NCI-H524 treated with DMSO at 0.1 percent for 48 hours (cell line): ENCODE measurements at places on chromosomes 13 and 19.

GRCh38 chr19:38287604-38288003, 16.4 kb upstream of the C19orf33 start:
- no peak for DNase-seq

GRCh38 chr19:15479391-15480345, at the start of gene PGLYRP2:
Gene PGLYRP2 (minus strand): TSS chr19:15479501. CDS start chr19:15479371, 130 bp downstream.
- no peak for DNase-seq

DNA sequence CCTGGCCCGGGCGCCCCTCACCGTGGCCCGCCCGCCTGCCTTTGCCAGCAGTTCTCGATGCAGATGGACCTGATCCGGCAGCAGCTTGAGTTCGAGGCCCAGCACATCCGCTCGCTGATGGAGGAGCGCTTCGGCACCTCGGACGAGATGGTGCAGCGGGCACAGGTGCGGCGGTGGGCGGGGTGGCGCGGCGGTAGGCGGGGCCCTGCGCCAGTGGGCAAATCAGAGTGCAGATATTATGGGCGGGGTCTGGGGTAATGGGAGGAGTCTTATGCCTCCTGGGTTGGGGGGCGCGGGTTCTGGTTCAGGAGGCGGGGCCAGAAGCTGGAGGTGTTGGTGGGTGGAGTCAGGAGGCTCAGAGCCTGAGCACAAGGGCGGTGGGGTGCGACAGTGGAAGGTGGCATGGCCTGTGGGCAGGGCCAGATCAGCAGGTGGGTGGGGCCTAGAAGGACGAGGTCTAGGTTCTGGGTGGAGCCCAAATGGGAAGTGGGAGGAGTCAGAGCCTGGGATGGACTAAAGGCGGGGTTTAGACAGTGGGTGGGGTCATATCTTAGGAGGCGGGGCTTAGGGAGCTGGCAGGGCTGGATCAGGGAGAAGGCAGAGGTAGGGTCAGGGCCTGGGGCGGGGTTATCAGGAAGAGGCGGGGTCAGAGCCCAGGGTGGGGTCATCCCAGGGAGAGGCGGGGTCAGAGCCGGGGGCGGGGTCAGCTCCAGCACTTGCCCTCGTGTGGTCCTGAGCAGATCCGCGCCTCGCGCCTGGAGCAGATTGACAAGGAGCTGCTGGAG, 5.6 kb downstream of the APC2 start:
- no peak for DNase-seq

DNA sequence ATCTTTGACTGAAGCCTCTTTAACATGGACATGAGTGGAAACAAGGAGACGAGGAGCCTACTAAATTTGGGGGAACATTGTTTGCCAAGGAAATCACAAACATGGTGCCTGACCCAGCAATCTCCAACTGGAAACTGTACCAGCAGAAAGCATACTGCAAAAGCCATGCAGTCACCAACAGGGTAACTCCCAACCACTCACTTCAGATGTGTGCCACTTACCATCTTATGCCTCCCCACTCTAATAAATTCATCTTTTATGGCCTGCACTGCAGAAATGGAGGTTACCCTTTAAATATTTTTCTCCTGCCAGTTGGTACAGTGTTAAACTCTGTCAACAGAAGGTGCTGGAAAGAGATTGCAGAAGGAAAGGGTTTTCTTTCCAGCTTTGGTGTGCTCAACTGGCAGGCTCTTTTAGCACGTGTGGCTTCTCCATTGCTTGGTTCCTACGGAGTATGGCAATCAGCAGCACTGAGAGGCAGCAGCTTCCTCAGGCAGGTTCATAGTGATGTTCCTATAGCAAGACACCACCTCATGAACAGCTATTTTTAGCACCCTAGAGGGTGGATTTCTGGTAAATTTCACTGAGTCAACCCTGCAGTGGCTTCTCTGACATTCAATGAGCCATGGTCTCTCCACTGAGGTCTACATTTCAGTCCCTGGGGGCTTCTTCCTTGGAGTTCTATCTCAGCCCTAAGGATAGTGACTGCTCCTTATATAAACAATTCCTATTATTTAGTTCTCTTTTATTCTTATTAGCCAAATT, 21.4 kb downstream of the MIR17HG start:
- no peak for DNase-seq

DNA sequence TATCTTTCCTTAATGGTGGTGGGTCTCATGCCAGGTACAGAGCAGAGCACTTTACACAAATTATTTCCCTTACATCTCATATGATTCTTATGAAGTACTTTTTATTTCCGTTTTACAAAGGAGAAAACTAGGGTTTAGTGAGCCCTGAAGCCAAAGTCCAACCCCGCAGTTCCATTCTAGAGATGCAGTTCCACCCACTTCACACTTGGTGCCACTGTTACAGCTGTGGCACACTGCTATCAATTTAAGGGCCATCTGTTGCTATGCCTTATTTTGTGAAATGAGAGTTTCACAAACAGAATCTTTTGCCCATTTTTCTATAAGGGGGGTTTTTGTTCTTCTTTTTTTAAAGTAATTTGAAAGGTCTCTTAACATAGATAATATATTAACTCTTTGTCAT, 12.9 kb downstream of the MIPEP start:
- no peak for DNase-seq

- DNase-seq = no peak
Measured at GRCh38 chr19:39444598-39445195, 685 bp upstream of the SUPT5H start.

GRCh38 chr13:30487075-30487470, 21.3 kb upstream of the HMGB1 start:
- no peak for DNase-seq

DNA sequence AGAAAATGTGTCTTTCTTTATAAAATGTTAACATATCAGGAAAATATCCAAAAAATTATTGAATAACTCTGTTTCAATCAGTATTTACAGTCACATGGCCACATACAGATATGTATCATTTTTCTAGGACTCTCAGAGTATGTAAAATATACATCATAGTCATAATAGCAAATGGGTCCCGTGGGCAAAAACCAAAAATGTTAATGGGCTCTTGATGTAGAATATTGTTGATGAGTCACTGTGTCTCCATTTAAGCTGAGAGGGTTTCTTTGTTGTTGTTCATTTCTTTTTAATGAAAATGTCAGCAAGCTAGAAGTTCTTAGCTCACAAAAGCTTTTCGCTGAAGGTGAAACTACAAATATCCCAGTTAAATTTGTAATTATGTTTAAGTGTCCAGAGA, 1713.1 kb upstream of the PCDH20 start:
- no peak for DNase-seq

DNA sequence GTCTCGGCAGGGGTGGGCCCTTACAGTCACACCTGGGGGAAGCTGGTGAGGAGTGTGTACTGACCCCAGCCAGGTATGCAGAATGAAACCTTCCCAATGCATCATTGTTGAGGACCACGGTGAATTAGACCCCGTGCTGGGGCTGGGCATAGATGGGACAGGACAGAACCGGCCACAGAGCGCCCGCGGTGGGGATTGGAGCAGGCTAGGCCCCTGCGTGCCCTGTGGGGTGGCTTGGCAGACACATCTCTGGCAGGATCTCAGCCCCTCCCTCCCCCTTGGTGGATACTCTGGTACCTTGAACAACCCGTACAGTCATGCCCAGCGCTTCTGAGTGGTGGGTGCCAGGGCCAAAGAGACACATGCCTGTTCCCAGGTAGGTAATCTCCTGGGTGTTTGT, 200.6 kb downstream of the TEX29 start:
- no peak for DNase-seq

DNA sequence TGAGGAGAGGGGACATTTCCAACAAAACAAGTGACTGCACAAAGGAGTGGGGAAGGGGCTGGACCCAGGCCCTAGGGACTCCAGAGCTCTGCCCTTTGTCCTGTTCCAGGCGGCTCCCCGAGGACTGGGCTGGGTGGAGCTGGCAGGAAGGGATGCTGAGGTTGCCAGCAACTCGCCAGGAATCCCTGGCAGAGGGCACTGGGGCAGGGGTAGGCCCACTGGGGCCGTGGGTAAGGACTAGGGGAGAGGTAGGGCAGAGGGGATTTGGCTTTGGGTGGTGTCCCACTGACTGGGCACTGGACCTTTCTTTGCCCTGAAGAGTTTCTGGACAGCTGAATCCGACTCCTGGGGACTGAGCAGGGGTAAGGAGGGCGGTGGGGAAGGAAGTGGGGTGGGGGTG, 7.9 kb downstream of the LIPE start:
- no peak for DNase-seq

DNA sequence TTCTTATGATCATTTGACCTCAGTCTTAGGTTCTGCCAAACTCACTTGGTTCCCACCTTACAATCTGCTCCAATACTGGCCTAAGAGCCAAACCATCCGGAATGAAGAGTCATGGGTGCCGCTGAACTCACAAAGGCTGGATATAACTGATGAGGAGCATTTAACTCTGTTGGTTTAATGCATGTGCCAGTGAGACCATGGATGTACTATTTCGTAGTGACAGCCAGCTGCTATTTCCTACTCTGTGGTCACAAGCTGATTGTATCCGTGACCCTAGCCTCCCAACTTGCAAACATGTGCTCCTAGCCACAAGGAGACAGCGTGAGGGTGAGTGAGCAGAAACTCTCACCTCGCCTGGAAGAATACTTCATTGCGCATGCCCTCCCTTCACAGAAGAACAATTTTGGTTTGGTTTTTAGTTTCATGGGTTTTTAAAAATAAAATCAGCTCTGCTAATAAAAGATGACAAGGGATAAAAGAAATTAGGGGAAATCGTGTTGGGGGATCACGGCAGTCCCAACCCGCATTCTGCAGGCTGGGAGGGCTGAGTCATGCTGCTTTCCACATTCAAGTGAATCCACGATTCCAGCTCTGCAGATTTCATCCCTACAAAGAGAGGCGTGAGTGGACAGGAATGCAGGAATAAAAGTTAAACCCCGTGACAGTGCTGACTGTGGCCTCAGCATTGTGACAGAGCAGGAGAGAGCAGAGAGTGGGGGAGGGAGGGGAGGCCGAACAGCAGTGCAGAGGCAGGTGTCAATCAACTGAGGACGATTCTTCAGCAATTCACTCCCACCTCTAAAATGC, 66.8 kb upstream of the RAP2A start:
- no peak for DNase-seq

DNA sequence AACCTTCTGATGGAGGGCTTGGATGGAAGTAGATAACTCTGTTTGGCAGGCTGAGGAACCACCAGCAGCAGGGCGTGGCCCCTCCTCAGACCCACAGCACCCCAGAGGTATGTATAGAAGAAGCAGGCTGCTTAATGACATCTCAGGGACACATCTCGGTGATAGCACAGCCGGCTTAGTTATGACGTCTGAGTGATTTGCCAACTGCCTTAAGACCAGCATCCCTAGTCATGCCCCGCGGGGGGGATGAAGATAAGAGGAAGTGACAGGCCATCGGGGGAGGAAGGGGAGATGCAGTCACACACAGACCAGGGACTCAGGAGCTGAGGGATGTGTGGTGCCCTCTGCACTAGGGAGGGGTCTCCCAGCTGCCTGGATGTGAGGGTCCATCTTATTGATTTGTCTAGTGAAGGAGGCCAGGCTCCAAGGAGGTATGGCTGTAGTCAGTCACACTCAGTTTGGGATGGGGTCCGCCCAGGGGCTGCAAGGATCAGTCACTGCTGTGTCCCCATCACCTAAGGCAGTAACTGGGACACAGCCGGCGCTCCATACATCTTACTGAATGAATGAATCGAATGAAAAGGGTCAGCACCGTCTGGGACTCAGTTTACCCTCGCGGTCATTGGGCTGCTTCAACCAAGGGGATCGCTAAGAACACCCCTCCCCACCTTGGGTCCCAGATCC, 19.2 kb upstream of the ERCC1 start:
- no peak for DNase-seq

GRCh38 chr13:74048756-74049155, 85.4 kb downstream of the KLF12 start:
- no peak for DNase-seq

- no peak for DNase-seq
Measured at GRCh38 chr13:60990032-60990733, 425.5 kb downstream of the PCDH20 start.

DNA sequence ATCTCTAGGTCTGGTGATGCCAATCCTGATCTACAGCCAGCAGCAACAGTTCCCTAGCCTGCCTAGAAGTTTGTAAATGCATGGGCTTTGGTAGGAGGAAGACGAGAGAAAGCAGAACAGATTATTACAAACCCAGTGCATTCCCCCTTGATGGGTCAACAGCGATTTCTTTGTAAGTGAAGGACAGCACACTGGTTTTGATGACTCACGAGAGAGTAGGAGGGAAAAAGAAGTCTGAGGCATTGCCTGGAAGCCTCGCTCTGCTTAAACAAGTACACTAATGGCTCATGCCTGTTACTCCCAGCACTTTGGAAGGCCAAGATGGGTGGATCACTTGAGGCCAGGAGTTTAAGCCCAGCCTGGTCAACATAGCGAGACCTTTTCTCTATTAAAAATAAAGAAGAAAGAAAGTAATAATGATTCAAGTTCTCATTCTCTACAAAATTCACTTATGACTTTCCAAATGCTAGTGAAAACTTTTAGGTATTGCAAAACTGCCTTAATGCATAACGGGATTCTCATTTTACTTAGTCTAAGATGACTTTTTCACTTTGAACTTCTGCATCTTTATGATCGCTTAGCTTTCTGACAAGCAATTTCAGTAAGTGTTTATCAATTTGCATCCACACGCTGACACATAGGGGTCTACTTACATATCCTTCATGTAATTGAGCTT, 47.7 kb upstream of the USPL1 start:
- DNase-seq = no peak

DNA sequence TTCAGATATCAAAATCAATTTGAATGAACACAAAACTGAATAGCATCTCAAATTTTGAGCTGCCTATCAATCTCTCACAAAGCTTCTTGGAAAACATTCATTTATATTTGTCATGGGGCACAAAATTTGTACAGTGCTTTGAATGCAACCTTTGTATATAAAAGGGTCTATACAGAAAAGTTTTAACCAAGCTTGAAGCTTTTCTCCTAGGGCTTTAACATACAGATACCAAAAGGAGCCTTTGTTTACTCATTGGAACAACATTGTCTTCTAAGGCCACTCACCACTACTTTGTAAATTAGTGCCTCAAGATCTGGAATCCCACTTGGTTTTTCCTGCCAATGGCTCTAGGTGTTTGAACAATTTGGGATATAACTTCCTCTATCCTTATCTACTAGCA, 21.2 kb downstream of the LNX2 start:
- DNase-seq = no peak

GRCh38 chr19:46691104-46691503, 25.8 kb downstream of the PRKD2 start:
- DNase-seq = no peak

- DNase-seq = no peak
Measured at GRCh38 chr13:98707281-98707999, 45.0 kb downstream of the SLC15A1 start.

GRCh38 chr19:55005684-55006488, 32.2 kb downstream of the GP6 start:
- DNase-seq = peak; percentile 49

DNA sequence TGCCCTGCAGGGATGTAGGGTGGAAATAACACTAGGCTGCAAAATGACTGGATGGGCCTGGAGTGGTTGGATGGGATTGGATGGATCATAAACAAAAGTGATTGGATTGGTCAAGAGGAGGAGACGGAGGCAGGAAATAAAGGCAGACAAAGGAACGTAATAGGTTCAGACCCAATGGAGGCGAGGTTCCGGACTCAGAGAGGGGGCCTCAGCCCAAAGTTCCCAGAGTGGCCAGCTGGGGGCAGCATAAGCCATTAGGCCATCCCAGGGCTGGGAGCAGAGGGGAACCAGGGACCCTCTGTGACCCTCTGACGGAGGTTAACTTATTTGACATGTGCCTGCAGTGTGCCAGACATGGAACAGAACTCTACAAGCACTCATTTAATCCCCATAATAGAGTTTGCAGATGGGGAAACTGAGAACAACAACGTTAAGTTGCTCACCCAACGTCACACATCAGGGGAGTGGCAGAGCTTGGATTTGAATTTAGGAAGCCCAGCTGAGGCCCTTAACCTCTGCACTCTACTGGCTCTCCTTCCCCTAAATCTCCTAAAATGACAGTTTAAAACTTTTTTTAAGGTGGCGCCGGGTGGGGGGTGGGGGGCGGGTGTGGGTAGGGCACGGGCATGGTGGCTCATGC, 15.3 kb upstream of the MAP1S start:
- no peak for DNase-seq
